Stimulated activated CD8-positive, alpha-beta memory T cell treated with anti-CD3 and anti-CD28 coated beads, Interleukin-2, amount 100 ng/mL, for 48 hours (primary cell): ENCODE measurements at places on chromosomes 2 and 18.

GRCh38 chr18:13987956-13988355 lies 72.6 kb upstream of the MC2R start:
- no peak for DNase-seq

DNA sequence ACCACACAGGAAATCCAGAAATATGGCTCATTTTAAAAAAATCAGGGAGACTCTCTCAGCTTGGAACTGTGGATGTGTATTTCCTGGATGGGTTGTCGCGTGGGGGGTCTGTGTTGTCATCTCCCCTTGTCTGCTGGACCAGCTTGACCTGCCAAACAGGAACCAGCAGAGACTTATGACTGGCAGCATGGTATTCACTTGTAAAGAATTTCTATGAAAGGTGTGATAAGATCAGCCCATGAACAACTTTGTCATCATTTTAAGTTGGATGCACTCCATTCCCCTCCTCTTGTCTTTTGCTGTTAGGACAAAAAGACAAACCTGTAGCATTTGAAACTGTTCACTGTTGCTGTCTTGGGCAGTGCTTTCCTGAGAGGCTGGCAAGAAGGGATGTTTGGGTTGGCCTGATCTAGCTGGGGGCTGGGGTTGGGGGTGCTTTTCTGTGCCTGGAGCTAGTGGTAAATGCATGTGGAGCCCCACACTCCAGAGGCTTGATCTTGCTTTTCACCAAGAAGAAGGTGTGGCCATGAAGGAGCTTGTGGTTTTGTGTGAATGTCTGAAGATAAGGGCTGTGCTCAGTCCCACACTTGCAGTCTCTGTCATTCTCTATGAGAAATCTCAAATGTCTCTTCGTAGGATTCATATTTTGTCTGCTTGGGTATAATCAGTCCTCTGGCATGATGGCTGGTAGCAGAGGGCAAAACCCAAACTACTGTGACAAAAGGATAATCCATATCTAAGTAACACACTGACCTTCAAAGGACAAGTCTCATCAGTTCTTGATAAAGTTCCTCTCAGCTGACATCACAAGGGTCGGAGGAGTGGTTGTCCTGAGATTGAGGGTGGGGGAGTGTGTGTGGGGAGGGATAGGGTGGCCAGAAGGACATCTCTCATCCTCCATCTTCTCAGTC lies 39.0 kb downstream of the RALB start:
- DNase-seq: no peak

DNA sequence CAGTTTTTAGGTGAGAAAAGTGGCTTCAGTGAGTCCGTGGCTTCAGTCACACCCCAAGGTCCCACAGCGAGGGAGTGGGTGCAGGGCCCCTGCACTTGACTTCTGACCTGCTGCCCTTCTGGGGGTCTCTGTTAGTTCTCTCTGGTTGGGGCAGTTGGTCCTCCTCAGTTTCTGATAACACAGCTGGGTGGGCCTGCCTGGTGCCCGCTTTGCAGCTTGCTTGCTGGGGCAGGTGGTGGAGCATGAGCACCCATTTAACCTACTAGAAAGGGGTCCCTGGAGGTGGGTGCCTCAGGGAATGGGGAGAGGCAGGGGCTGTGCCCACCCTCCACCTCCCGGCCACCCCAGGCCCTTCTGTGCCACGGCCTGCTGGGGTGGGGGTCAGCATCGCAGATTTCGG lies 83.2 kb downstream of the ASB1 start:
- no peak for DNase-seq

DNA sequence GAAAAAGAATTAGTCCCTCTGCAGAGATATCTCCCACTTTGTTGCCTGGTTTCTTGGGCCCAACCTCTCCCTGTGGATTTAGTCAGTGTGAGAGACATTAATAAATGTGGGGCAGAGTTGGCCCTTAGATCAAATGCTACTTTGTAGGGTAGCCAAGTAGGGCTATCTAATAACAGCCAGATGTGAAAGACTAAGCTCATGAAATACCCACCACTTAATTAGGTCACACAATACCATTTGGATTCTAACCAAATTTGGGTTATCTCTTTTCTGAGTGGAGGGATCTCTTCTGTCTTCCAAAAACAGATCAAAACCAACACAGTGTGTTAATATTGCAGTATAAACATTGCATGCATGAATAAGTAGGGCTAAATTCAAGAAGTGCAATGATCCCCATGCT lies 626.8 kb upstream of the ZEB2 start:
- no peak for DNase-seq

DNA sequence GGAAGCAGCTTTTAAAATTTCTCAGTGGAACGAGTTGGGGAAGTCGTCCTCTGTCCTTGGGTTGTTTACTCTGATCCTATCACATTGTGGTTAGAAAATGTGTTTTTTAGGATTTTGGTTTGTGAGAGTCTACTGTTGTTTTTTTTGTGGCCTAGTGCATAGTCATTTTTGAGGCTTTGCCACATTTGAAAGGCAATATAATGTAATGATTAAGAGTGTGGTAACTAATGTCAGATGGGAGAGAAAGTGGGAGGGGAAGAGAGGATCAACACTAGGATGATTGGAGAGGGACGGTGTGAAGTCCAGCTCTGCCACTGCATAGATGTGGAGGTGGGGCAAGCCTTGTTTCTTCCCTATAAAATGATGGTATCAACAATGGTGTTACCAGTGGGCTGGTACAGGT lies 8.5 kb downstream of the SP140L start:
- no peak for DNase-seq

DNA sequence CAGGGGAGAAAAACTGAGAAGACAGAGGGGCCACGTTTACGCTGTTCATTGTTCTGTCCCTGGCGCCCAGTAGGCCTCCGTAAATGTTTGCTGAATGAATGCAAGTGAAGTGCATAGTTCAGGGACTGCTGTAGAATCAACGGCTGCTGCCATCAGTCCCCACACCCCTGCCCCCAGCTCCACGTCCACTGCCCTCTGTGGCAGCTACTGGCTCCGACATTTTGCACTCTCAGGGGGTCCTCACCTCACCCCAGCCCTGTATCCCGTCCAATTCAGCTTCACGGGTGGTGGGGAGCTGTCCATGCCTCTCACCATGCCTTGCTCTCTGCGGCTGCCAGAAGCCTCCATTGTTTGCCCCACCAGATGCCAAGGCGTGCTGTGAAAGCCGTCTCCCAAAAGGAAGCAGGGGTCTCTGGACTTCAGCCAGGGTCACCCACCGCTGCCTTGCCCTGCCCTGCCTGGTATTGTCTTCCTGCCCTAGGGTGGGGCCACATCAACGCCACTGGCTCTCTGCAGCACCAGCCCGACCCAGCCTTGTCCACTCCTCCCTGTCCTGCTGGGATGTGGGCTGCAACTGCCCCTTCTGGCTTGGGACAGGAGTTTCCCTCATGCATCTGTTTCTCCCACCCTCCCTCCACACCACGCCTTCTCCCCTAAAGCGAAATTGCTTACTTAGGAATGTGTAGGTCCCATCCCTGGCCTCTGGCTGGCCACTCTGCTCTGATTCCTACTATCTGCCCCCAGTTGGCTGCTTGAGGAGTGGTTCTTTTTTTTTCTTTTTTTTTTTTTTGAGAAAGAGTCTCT lies 86.0 kb downstream of the RHOB start:
- DNase-seq: no peak

GRCh38 chr2:60413069-60413813 lies 140.2 kb downstream of the BCL11A start:
- DNase-seq: no peak

- DNase-seq: no peak
Observed at GRCh38 chr2:42048299-42049220, 739 bp downstream of the PKDCC start.

GRCh38 chr2:204150721-204151120 lies 214.2 kb downstream of the ICOS start:
- DNase-seq: no peak

DNA sequence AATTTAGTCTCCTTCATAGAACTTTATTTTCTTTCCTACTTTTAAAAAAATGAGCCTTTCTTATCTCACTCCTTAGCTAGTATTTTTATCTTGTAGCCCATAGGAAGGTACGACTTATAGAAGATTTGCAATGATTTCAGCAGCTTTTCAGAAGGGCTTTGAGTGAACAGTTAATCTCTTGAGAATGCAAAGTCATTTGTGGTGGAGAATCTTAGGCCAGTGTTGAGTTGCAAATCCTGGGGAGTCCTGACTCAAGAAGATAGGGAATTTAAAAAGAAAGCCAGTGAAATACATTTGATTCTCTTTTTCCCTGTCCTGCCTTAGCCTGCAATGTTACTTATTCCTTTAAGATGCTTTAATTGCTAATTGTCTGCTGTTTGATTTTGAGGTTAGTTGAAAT lies 33.6 kb downstream of the LYPD6 start:
- DNase-seq: no peak

DNA sequence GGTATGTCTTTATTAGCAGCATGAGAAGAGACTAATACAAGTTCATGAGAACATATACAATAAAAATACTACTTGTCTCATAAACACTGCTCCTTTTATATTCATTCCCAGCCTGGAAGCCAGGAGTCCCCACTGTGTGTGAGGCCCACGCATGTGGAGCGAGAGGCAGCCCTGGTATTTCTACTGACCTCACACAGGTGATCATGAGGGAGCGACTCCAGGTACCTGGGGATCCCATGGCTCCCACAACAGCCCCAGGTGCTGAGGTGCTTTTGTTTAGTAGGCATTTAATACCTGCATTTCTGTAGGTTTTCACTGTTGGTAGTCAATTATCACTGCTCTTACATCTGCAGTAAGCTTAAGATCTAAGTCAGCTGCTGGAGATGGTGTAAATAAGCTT lies 75.2 kb downstream of the ZNF516 start:
- DNase-seq: no peak

GRCh38 chr2:48452108-48452507 lies 77.8 kb upstream of the STON1 start:
- DNase-seq: no peak

GRCh38 chr2:100075532-100075931 lies 66.9 kb downstream of the AFF3 start:
- DNase-seq: no peak

- DNase-seq: no peak
Observed at GRCh38 chr2:163612332-163612731, 123.5 kb downstream of the FIGN start.

DNA sequence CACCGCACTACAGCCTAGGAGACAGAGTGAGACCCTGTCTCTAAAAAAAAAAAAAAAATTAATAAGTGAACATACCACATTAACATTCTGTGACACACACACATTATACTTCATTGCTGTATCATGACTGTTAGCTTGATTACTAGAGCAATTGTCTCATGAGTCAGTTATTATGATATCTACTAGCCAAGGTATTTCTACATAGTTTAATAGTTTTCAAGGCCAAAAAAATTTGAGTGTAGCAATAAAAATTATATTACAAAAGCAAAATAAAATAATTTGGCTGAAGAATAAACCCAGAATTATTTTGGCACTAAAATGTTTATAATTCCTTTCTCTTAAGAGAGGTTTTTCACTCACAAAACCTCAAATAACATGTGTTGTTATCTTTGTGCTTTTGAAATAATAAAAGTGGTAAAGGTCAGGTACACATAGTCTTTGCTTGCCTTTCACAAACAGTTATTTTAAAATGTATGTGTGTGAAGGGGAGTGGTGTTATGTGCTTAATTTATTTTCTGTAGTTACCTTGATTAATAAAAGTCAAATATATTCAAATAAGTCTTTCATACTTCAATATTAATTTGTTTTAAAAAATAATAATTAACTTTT lies 136.9 kb upstream of the SPOPL start:
- DNase-seq: no peak

DNA sequence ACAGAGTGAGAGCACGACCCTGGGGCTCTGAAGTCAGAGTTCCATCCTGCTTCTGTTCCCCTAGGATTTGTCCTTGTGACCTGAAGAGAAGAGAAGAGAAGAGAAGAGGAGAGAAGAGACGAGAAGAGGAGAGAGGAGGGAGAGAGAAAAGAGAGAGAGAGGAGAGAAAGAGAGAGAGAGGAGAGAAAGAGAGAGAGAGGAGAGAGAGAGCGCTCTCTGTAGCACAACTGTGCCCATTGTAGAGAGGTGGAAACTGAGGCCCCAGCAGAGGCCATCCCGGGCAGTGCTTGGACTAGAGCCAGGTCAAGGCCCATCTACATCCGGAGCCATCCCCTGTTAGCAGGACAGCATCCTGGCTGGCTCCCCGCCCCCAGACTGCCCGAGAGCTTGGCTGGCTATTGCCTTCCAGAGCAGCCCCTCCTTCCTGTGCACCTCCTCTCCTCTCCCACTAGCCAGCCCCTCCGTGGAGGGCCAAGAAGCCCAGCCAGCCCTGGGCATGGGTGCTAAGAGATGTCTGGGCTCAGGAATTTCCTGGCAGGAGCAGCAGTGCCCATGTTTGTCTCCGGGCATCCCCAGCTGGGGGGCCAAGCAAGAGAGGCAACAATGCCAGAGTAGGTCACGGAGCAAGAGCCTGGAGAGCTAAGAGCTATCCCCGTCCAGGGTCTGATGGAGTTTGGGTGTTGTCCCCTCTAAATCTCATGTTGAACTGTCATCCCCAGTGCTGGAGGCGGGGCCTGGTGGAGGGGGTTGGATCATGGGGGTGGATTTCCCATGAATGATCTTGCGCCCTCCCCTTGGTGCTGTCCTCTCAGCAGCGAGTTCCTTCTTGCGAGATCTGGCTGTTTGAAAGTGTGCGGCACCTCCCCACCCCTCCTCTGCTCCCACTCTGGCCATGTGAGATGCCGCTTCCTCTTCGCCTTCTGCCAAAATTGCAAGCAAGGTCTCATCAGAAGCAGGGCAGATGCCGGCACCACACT lies 18.2 kb upstream of the GPR55 start:
- DNase-seq: peak; percentile 37
